ENCODE measurements at places on chromosomes 11 and 22. TPM values are rescaled to one million over a fixed set of nuclear protein-coding genes. Genes with fewer than 3 reads are reported as not detected.

DNA sequence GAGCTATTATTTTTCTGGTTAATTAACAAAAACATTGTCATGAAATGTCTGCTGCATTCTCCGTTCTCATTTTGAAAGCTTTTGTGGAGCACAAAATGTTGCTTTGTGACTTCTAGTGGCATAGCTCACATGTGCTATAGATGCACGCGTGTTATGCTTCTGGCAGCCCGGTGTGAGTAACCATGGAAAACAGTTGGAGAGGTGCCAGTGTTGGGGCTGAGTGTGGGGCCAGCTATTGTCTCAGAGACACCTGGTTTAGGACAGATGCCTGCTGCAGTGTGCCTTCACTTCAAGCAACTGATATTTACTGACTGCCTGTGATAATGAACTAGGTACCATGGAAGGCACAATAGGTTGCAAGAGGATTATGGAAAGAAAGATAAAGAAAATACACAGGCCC, 760.6 kb downstream of the NTM start:
- no peak for DNase-seq

Gene SEPTIN3
- 7.4 TPM for polyA plus RNA-seq

GRCh38 chr22:20404881-20405280, 10.9 kb downstream of the ZNF74 start:
- no peak for DNase-seq

GRCh38 chr11:17014321-17014832, at the start of gene PLEKHA7:
PLEKHA7 (minus strand) TSS chr11:17014414; CDS start chr11:17014401, 13 bp downstream.
- DNase-seq: no peak

DNA sequence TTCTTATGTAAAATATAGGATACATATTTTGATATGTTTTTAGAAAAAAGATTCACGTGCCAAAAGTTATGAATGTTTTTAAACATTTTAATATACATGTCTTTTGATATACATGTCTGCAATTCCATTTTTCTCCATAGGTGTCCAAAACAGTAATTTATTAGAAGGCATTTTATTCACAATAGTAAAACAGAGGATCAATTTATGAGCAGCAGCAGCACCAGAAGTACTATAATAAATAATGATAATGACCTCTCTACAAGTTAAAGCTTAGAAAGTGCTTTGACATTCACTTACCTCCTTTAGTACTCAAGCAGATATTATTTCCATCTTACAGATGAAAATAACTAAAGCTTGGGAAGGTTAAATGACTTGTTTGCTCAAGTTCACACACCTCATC, 96.7 kb upstream of the DBX1 start:
- DNase-seq: no peak

Gene KRTAP5-9
- 0.34 TPM for polyA plus RNA-seq

DNA sequence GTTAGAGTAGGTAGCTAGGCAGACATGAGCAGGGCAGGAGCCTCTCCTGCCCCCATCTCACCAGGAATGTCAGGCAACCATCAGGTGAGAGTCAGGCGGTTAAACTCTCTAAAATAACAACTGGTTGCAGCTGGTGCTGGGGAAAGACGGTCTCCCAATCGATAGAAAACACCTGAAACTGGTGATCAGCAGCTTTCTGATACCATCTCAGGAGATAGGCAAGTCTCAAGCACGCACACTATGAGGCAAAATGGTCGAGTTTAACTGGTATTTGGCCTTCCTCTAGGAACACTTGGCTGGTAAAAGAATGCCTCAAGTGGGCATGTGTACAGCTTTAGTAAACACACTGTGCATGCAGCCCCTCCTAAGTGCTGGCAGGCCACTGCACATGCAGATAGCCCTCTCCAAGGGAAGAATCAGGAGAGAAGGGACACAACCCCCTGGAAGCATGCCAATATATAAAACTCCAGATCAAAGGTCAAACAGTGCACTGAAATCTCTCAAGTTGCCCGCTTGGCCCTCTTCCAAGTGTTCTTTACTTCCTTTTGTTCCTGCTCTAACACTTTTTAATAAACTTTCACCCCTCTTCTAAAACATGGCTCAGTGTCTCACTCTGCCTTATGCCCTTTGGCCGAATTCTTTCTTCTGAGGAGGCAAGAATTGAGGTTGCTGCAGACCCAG, 88.7 kb downstream of the USP35 start:
- DNase-seq: peak; percentile 21

DNA sequence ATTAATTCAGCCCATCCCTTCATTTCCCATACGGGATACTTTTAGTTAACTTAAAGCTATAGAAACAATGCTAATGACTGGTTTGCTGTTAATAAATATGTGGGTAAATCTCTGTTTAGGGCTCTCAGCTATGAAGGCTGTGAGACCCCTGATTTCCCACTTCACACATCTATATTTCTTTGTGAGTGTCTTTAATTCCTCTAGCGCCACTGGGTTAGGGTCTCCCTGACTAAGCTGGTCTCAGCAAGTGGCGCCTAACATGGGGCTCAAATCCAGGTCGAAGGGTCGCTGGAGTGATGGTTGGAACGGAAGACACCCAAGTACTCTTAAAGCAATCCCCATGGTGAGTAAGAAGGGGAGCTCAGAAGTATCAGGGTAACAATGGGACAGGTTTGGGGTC, 14.4 kb upstream of the OOSP1 start:
- no peak for DNase-seq

Gene TSG101
- 189 TPM for polyA plus RNA-seq

Gene OR51B5
- polyA plus RNA-seq: 0.17 TPM

GRCh38 chr11:121321614-121322243, 29.2 kb downstream of the SC5D start:
- DNase-seq: no peak

Gene PRR14L
- 27.5 TPM for polyA plus RNA-seq

Gene TSSC4
- polyA plus RNA-seq: 56.3 TPM

Gene PHLDA2
- 1.6 TPM for polyA plus RNA-seq

GRCh38 chr11:73203322-73203721, 14.8 kb upstream of the P2RY2 start:
- no peak for DNase-seq

Gene PHF21B
- 8.9 TPM for polyA plus RNA-seq

DNA sequence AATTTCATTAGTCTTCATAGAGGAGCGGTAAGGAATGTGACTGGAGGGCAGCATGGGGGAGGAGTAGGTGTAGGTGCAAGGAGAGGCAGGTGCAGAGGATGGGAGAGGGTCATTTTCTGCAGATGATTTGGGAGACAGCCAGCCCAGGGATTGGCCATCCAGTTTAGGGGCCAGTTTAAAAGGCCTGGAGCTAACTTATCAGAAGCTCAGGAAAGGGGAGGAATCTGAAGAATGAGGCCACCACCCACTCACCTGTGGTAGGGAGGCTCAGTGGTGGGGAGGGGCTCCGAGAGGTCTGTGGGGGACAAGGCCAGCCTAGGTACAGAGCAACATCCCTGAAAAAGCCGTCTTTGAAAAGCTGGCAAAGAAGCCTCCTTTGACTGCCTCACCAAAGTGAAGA, 110.8 kb upstream of the TMEM45B start:
- DNase-seq: no peak

Gene PKNOX2
- polyA plus RNA-seq: 15.1 TPM

DNA sequence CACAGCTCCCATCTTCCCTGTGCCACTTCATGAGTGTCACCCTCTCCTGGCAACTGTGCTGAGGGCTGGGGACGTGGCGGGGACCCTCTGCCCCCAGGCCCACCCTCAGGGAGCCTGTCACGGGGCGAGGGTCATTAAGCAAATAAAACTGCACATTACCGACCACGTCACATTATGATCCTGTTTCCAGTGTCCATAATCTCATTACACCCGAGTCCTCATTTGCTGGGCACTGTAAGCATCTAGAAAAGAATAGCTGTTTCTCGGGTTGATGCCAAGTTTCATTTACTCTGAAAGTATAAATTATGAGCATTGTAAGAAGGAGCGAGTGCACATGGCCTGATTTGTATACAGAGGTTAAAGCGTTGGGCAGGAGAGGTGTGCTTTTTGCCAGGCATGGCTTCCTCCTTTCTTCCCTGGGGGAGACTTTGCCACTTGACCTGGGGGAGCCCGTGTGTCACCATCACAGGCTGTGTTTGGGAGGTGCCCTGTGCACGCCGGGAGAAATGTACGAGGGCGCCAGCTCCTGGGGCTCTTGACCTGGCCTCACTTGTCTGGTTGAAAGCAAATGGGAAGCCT, 50.5 kb downstream of the LRP5 start:
- no peak for DNase-seq

DNA sequence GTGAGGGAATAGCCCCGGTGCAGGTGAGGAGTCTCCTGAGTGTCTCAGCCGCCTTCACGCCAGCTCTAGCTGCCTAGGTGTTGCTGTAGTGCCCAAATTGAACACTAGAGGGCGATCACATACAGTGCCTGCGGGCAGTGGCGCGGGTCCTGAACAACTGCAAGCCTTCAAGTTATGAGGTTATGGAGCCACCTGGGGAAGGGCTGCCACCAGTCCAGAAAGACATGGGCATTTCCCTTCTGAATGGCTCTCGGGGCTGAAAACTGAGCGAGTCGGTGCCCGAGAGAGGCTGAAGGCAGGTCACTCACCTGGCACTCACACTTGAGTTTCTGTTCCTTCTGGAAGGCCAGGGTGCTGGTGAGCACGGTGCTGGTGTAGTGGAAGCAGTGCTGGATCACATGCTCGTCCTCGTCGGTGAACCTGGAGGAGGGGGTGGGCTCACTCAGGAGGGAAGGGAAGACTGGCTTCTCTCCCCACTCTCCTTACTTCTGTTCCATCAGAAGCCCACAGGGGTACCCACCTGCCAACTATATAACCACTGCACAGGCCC, 88.4 kb downstream of the PDE2A start:
- DNase-seq: peak; percentile 50

DNA sequence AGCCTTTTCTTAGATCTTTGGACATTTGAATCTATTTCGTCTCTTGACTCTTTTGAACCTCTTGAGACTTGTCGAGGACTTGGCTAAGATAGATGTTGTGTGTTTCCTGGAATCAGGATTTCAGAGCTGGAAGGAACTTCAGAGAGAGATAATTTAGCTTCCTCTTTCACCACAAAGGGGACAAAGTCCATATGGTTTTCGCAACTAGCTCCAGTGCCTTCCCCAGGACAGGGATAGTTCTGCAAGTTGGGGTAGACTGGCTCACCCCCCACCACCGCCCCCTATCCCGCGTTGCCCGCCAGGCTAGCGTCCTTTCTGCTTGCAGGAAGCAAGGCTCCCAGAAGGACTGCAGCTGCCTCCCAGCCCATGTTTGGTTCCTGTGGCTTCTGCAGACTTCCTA, 75.7 kb upstream of the MYO18B start:
- peak; percentile 47 for DNase-seq

Gene FAM180B
- 0.47 TPM for polyA plus RNA-seq
